ENCODE measurements at places on chromosomes 2 and 18.

GRCh38 chr18:13643261-13643751 is 83.1 kb downstream of the FAM210A start:
- DNase-seq = no peak

GRCh38 chr2:28035816-28036215 is 145.3 kb downstream of the BABAM2 start:
- DNase-seq = no peak

GRCh38 chr2:207040696-207041095 is 101.4 kb downstream of the CPO start:
- no peak for DNase-seq

- DNase-seq = no peak
Observed at GRCh38 chr2:188349019-188349418, 57.3 kb downstream of the GULP1 start.

- no peak for DNase-seq
Observed at GRCh38 chr2:24404491-24404921, 44.2 kb upstream of the ITSN2 start.

- DNase-seq = no peak
Observed at GRCh38 chr2:135913727-135914365, 37.6 kb upstream of the MCM6 start.

- DNase-seq = no peak
Observed at GRCh38 chr2:206886696-206887095, 52.6 kb upstream of the CPO start.

- no peak for DNase-seq
Observed at GRCh38 chr2:163157411-163157810, 318.8 kb upstream of the KCNH7 start.

DNA sequence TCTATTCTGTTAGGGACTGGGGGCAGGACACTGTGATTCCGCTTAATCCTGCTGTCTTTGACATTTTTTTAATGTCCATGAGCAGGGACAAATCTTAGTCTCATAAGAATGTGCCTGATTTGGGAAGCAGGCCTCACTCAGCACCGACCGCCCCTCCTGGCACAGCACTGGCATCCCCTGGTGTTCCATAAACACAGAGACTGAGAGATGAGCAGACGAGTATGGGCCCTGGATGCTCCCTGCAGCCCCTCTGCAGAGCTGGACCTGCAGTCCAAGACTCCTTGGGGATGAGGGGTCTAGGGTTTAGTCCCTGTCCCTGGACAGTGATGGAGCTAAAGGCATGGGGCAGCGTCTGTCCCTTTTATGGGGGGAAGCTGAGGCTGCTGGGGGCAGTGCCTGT is 81.6 kb downstream of the NDUFA10 start:
- DNase-seq = no peak

GRCh38 chr2:37780387-37780676 is 108.9 kb upstream of the CDC42EP3 start:
- DNase-seq = no peak

- DNase-seq = no peak
Observed at GRCh38 chr18:11859903-11860407, 8.7 kb downstream of the CHMP1B start.

GRCh38 chr2:160336635-160337034 is 136.6 kb upstream of the ITGB6 start:
- no peak for DNase-seq

GRCh38 chr2:37061776-37062175 is 22.4 kb downstream of the HEATR5B start:
- DNase-seq = no peak

DNA sequence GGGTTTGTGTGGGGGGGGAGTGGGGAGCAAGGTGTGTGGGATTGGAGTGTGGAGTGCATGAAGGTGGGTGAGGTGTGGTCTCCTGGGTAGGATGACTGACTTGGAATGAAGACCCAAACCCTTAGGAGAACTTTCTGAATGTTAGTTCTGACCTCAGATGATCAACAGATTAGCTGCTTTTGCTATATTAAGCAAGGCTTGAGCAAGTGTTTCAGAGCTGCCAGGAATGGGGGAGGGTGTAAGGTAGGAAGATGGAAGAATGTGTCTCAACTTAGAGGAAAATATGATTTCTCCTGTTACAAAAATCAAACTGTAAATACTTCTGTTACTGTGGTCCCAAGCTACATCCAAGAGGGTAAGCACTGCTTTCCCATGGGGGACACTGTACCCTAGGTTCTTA is 273.6 kb downstream of the TGIF1 start:
- DNase-seq = no peak

DNA sequence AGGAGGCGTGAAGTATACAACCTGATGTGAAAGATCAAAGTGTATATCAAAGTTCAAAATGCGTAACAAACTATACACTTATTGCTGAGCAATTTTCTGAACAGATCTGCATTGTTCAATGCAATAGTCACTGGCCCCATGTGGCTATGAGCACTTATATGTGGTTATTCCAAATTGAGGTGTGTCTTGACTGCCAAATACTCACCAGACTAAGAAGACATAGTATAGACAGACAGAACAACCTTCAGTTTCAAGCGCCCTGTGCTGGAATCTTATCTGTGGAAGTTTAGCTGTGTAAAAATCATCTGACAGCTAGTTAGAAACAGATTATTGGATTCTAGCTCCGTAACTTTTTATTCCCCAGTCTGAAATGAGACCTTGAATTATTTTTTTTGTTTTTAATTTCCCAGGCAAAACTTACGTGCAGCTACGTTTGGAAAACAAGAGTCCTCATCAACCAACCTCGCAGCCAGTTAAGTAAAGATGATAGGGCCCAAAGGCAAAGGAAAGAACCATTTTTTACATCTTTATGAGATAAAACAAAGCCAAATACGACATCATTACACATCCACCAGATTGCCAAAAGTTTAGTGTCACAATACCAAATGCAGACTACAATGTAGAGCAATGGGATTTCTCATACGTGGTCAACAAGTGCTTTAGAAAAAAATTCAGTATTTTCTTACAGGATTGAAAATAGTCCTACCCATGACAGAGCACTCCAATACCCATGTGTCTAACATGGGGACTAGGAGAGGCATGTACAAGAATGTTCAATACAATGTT is 37.2 kb downstream of the MBOAT2 start:
- no peak for DNase-seq

GRCh38 chr18:27964811-27965210 is 212.1 kb downstream of the CDH2 start:
- DNase-seq = no peak

DNA sequence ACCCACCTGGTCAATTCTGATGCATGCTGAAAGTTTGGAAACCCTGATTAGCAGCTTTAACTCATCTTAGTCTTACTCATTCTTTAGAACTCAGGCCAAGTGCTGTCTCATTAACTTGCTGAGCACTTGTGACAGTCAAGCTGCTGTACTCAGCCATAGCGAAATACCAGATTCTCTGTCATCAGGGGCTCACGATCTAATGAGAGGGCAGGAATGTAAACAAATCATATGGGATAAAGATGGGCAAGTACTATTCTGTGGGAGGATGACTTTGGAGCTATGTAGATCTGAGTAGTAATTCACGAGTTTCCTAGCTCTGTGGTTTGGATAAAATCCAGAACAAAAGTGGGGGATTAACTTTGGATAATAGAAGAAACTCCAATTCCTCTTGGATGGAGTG is 376.6 kb downstream of the HRH4 start:
- DNase-seq = no peak

- DNase-seq = peak; percentile 54
Observed at GRCh38 chr2:199798831-199799580, 52.0 kb downstream of the FTCDNL1 start.

DNA sequence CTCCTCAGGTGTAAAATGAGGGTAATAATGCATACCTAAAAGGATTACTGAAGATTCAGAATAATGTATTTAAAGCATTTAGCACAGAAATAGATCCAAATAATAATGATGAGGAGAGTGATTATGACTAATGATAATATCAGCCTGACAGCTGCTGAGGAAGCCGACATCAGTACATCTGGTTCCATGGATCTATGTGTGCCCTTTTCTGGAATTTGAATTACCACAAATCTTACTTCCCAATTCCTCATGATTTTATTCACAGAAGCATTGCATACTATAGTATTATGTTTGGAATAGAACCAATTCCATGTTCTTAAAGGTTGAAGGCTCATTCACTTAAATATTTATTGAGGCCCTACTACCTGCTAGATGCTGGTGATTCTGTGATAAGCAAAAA is 248.9 kb upstream of the THUMPD2 start:
- no peak for DNase-seq

- DNase-seq = no peak
Observed at GRCh38 chr2:35614640-35615039, 740.9 kb upstream of the CRIM1 start.

DNA sequence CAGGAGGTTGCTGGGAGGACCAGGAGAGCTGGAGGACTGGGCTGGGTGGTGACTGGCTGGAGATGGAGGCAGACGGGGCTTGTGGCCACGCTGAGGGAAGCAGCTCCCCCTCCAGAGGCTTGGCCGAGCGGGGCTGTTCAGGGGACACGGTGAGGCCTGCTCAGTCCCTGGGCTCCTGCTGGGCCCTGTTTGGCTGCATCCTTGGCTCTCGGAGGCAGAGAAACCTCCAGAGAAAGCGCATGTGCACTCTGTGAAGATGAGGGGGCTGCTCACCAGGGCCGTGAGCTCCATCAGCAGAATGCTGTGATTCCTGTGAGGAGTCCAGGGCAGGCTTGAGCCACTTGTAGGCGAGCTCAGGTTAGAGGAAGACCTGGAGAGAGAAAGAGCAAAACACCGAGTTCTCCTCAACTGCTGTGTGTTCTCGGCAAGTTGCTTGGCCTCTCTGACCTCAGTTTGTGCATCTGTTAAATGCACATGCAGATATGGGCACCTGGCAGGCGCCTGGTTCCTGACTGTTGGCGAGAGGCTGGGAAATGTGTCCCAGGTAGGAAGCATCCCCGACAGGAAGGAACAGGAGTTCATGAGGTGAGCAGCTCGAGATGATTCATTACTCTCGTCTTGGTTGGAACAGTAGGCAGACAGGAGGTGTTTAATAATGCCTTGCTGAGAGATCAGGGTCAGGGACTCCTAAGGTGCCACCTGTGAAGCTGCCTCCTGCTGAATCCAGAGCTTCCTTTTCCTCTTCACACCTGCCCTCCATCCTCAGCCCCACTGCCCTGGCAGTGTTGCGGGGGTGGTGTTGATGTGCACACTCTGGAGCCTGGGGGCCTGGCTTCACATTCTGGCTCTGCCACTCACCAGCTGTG is 941 bp downstream of the ZAP70 start:
- no peak for DNase-seq

- DNase-seq = no peak
Observed at GRCh38 chr2:188909036-188909435, 65.1 kb upstream of the COL3A1 start.

DNA sequence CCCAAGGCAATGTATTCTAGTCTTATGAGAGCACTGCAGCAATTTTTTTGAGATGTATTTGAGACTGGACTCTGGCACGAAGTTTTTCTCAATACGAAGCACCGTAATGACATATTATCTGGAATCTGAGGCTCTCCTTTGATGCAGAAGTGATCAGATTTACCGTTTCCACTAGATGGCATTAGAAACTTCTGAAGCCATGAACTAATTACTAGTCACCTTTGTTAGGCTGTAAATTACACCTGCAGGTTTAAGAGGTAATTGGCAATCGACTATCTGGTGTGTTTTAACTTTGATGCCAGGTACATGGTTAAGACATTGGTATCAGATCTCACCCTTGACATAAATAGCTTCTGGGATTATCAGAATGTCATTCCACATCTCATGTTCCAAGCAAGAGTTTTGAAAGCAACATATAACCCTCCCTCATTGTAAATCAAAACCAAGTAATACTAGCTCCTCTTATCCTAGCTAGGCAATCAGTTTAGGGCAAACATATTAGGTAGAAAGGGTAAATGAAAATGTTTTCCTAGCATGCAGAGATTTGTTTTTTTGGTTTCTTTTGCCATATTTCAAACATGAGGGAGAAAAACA is 254.6 kb upstream of the SPRED2 start:
- no peak for DNase-seq
